SJCRH30 (cell line): ENCODE measurements at places on chromosomes 2 and 18. TPM values are rescaled to one million over a fixed set of nuclear protein-coding genes. Genes with fewer than 3 reads are reported as not detected.

Gene ADCYAP1
- total RNA-seq = 0.03 and 0.16 TPM in 2 replicates

Gene GPR75
- 3.2 and 4.5 TPM in 2 replicates for total RNA-seq

DNA sequence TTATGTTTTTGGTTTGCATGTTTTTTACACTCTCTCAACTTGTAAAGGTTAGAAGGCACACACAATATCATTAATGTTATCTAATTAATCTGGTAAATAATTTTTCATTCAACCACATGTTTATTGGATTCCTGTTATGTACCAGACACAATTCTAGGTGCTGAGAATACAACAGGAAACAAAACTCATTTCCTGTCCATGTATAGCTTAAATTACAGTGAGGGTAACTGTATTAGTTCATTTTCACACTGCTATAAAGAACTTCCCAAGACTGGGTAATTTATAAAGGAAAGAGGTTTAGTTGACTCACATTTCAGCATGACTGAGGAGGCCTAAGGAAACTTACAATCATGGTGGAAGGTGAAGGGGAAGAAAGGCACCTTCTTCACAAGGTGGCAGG lies 270.5 kb downstream of the TRIB2 start:
- H3K4me1 ChIP-seq = no peaks in the 10 kb centered on the region
- no peak for DNase-seq
- H3K27ac ChIP-seq = no peak overlapping the region
- no peak overlapping the region for H3K4me3 ChIP-seq

GRCh38 chr2:109517118-109517889 lies 96.5 kb downstream of the SEPTIN10 start:
- no peaks in the 10 kb centered on the region for H3K4me1 ChIP-seq
- no peak overlapping the region for H3K4me3 ChIP-seq

- no peaks in the 10 kb centered on the region for H3K36me3 ChIP-seq
- H3K4me1 ChIP-seq = peaks cover 7% of the 10 kb centered on the region; the same call in 1 of the 2 replicates
- no peak overlapping the region for H3K4me3 ChIP-seq
- no peak for DNase-seq
These were observed 92.4 kb upstream of the RASGRP3 start for GRCh38 chr2:33383855-33384598.

DNA sequence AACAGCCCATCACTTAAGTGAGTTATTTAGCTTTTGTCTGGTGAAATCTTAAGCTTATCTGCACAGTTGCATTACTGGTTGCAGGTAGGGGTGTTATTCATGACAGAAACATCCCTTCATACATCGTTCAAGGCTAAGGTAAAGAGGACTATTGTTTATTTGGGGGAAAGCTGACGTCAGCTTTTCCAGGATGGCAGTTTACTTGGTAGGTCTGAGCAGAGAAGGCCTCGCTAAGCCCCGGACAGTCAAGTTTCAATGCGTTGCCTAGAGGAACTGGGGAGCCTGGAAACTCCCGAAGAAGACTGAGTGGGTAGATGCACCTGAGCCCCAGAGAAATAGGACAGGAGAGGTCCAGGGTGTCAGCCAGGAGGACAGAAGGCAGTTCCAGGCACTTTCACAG lies 2.2 kb downstream of the RNU4ATAC start:
- H3K4me1 ChIP-seq = peaks cover 17% of the 10 kb centered on the region
- H3K27me3 ChIP-seq = no peaks in the 10 kb centered on the region
- H3K4me3 ChIP-seq = no peak overlapping the region
- no peaks in the 10 kb centered on the region for H3K36me3 ChIP-seq

DNA sequence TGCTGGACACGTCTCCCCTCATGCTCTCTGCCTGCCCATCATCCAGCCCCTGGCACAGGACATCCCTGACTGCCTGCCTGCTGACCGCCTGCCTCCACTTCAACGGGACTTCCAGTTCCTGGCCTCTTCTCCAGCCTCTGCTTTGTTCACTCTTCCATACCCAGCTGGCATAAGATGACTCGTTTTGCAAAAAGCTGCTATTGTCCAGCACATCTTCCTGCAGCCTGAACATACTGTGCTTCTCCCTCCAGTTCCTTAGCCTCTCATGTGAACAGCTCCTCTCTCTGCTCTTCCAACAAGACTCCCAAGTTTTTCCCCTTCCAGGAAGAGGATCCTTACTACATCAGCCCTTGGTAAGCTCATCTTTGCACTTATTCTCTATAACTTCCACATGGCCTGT lies 62.4 kb upstream of the SKOR2 start:
- H3K36me3 ChIP-seq = no peaks in the 10 kb centered on the region
- no peaks in the 10 kb centered on the region for H3K4me1 ChIP-seq
- no peak overlapping the region for H3K4me3 ChIP-seq
- H3K27me3 ChIP-seq = no peaks in the 10 kb centered on the region
- no peak for DNase-seq
